COR-L47 (cell line): ENCODE measurements at places on chromosomes 2 and 18.

- no peak for DNase-seq
Measured at GRCh38 chr2:240997141-240997855, 1.1 kb upstream of the SNED1 start.

GRCh38 chr2:55073000-55073983 is 23.0 kb upstream of the RTN4 start:
- DNase-seq = no peak

DNA sequence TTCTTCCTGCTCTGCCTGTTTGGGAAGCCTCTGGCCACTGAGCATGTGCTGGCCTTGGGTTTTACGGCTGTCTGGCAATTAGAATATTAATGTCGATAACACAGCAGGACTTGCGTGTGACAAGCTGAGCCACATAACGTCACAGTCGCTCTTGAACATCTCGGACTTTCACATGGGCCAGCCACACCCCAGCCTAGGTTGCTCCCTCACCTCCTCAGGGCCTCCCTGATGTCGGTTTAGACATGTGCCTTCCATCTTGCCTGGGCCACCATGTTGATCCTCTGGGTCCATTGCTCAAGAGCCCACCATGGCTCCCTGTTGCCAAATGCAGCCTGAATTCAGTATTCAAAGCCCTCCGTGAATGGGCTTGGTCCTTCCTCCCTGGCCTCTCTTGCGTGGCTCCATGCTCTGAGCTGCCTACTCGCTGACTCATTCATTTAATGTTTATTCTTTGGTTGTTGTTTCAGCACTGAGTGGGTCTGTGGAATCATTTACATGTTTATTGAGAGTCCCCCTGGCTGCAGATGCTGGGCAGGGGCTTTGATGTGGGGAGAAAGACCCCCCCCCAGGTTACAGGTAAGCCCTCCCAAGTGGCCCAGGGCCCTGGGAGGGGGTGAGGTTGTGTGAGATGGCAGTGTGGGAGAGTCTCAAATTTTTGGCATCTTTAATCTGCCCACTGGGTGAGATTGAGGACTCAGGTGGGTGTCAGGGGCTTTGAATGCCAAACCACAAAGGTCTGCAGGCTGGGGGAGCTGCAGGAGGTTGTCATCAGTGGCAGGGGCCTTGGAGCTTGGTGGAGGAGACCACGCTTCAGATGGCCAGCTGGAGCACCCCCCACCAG is 62.0 kb downstream of the ODC1 start:
- DNase-seq = no peak

DNA sequence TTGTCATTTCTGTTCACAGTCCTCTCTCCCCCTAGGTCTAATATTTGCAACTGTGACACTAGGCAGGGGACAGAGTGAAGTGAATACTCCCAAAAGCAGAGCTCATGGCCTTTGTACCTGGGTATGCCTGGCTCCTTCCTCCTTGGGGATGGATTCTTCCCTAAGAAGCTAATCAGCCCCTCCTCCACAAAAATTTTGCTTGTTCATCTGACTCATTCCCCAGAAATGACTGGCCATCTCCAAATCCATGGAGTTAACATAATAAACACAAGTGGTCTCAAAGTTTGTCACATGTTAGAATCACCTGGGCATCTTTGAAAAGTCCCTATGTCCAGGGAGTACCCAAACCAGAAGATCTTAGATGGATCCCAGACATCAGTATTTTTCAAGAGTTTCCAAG is 65.3 kb downstream of the SUCLG1 start:
- DNase-seq = no peak
